ENCODE measurements at places on chromosomes 4 and X. TPM values are rescaled to one million over a fixed set of nuclear protein-coding genes. Genes with fewer than 3 reads are reported as not detected.
A peak's percentile ranks its signal among the peaks of the same experiment; 100 is the strongest.

- no peaks in the 10 kb centered on the region for H3K27me3 ChIP-seq
- H3K4me3 ChIP-seq: no peak overlapping the region
- no peaks in the 10 kb centered on the region for H3K4me1 ChIP-seq
- H3K36me3 ChIP-seq: no peaks in the 10 kb centered on the region
- peak; percentile 68 for DNase-seq
- H3K27ac ChIP-seq: no peak overlapping the region
Measured at GRCh38 chrX:112668476-112669409, 11.0 kb downstream of the LHFPL1 start.

SLC4A4 gene
- total RNA-seq: 3.0 TPM

DNA sequence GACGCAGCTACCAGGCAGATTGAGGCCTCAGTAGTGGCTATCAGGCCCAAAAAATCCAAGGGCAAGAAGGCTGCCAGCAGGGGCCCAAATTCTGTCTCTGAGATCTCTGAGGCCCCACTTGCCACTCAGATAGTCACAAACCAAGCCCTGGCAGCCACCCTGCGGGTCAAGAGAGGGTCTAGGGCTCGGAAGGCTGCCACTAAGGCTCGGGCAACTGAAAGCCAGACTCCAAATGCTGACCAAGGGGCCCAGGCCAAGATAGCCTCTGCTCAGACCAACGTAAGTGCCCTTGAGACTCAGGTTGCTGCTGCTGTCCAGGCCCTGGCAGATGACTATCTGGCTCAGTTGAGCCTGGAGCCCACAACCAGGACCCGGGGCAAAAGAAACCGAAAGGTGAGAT is 2.8 kb downstream of the TRO start:
- no peaks in the 10 kb centered on the region for H3K4me1 ChIP-seq
- no peak overlapping the region for H3K4me3 ChIP-seq
- DNase-seq: no peak
- no peaks in the 10 kb centered on the region for H3K27me3 ChIP-seq
- peaks cover 62% of the 10 kb centered on the region for H3K36me3 ChIP-seq

GRCh38 chr4:25489253-25489797 is 112.3 kb downstream of the ANAPC4 start:
- H3K36me3 ChIP-seq: no peaks in the 10 kb centered on the region
- no peak overlapping the region for H3K4me3 ChIP-seq
- H3K27ac ChIP-seq: no peak overlapping the region
- H3K4me1 ChIP-seq: no peaks in the 10 kb centered on the region
- DNase-seq: no peak
- no peaks in the 10 kb centered on the region for H3K27me3 ChIP-seq

All from endodermal cell (in vitro differentiated cells).